ENCODE measurements at places on chromosomes 5 and 9.

DNA sequence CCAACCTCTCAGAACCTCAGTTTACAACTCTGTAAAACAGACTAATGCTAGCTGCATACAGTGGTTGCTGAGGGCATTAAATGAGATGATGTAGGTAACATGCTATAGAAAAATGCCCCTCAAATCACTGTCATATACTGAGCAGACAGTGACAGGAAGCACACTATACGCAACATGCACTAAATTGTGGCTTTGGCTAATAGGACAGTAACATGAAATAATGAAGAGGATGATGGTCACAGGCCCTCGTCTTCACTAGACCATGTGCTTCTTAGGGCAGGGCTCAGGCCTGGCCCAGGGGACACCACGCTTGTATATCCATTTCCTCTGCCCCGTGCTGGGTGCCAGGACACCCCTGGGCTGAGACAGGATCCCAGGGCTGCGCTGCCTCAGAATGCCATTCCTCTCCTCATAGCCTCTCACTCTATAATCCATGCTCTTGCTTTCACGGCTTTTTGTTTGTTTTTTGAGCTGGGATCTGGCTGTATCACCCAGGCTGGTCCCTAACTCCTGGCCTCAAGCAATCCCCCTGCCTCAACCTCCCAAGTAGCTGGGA, 18.9 kb downstream of the CSF1R start:
- no peak for DNase-seq

DNA sequence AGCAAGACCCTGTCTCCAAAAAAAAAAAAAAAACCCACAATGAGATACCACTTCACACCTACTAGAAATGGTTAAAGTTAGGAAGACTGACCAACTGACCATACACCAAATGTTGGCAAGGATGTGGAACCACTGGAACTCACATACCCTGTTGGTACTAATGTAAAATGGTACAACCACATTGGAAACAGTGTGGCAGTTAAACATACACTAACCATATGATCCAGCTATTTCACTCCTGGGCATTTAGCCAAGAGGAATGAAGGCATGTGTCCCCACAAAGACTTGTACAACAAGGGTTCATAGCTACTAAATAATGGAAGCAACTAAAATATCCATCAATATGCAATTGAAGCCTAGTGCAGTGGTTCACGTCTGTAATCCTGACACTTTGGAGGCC, 21.3 kb downstream of the NAIF1 start:
- no peak for DNase-seq

DNA sequence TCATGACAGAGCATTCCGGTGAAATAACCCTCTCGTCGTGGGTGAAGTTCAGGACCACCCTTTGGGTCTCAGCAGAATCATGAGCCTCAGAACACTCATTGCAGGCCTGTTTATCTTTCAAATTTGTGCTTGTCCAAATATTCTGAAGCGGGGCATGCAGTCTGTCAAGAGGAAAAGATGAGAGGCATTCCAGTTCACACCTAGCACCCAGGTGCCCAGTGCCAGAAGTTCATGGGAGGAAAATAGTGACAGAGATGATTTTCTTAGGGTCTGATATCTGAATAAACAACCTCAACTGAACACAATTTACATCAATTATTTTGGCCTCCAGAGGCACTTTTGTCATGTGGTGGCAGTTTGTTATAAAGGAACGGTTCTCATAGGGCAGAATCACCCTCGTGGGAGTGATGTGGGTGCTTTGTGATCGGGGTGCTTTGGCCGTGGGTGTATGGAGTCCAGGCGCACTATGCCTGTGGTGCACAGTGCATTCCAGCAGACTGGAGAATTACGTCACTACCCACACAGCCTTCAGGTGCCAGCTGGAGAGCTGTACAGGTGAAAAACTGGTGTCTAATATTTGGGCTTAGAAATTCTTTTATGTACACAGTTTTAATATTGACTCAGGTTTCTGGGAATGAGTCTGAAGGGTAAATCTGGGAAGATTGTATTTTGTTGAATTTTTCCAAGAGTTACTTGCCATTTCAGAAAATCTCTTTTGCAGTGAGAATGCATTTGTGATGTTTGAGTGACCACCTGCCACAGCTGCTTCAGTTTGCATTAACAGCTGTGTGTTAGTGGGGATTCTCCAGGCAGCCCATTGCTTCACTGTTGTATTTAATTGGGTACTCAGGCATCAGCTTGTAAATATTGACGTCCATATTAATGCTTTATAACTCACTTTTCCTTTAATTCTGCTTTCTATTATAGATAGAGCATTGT, 289.3 kb downstream of the FANCC start:
- no peak for DNase-seq

DNA sequence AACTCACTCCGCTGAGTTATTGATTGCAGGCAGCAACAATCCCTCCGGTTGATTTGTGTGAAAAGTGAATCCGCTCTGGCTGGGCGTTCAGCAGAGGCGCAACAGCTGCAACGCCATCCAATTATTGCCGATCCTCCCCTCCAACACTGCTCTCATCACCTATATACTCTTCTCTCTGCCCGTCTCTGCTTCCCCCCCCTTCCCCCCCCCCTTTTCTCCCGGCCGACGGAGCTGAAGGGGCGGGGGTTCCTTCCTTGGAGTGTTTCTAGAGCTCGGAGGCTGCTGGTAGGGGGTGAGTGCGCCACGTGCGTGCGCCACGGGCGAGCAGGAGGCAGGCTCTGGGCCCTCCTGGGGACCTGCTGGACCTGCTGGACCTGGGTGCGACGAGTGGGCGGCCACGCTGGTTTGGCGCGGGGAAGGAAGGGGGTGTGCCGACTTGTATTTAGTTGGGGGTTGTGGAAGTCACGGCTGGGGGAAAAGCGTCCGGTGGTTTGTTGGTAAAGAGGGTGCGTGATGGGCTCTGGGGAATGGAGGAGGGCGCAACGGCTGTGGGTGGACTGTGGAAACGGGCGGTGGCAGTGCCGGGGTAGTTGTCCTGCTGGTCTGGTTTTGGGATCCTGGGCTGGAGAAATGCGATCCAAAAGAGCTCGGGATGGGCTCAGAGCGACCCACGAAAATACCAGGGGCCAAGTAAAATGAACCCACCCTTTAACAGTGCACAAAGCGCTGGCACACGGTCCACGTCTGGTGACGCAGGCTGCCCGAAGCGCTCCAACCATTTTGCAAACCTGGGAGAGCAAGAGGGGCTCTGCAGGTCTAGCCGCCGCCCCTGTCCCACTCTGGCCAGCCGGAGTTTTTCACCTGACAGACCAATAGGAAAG, 6.4 kb upstream of the MEF2C start:
- DNase-seq, result no peak

- DNase-seq, result no peak
Observed at GRCh38 chr5:140303966-140304365, 1.1 kb upstream of the PFDN1 start.

GRCh38 chr5:174145821-174146220, 100.3 kb downstream of the NSG2 start:
- DNase-seq, result no peak

DNA sequence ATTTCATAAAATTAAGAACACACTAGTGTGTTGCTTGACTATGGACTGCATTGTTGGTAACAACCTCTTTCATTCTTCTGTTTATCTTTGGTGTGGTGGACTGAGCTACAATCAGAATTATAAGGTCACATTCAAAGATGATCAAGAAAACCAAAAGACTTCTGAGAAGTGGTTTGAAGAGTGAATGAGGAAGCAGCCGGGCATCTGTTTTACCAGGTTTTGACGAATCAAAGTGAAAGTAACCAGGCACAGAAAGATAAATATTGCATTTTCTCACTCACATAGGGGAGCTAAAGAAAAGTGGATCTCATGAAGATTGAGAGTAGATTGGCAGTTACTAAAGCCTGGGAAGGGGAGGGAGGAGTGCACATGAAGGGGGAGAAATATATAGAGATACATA, 589.1 kb downstream of the ZNF608 start:
- no peak for DNase-seq

GRCh38 chr5:56302027-56302426, 68.9 kb upstream of the ANKRD55 start:
- DNase-seq, result no peak

- DNase-seq, result no peak
Observed at GRCh38 chr9:131824155-131824594, 84.3 kb upstream of the RAPGEF1 start.

DNA sequence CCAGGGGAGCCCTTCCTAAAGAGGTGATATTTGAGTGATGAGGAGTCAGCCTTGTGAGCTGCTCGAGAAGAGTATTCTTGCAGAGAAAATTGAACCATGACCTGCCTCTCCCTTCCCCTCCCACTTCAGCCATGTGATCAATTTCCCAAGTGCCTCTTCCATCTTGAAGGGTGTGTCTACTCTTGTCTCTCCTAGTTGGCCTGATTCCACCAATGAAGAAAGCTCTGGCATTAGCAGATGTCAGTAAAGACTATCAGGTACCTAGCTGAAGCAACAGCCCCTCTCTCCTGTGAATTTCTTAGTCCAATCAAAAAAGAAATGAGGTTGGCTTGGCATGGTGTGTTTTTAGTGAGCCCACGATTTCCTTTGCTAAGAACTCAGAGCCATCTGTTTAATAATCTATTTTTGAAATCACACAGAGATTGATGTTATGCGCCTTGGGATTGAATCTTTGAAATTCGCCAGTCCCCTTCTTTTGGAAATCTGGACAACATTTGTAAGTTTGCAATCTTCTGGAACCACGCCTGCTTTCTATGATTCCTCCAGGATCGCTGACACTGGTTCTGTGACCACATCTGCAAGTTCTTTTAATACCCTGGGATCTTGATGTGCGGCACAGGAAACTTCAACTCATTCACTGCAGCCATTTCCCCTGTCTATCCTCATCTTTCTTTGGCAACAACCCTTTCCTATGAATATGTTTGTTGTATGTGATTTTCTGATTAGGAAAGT, 404.6 kb downstream of the DMRT2 start:
- DNase-seq, result no peak

DNA sequence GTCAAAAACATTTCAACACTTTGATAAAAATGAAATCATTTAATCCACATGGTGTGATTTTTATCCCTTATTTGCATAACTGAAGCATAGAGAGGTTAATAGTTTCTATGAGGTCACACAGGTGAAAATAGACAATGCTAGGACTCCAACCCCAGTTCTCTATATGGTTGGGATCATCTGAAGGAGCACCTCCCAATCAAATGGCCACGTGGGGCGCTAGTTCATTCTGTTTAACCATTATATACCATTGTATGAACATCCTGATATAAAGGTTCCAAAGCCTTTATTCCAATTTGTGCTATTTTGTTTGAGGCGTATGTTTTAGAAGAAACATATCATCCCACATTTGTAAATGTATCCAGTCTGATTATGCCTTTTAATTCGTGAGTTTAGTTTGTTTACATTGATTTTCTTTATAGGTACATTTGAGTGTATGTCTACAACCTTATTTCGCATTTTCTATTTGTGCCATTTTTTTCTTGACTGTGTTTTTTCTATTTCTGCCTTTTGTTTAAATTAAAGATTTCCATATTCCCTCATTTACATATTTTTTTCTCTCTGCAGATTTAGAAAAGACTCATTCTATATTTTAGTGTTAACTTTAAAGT, 1092.0 kb downstream of the MAT2B start:
- DNase-seq, result no peak

DNA sequence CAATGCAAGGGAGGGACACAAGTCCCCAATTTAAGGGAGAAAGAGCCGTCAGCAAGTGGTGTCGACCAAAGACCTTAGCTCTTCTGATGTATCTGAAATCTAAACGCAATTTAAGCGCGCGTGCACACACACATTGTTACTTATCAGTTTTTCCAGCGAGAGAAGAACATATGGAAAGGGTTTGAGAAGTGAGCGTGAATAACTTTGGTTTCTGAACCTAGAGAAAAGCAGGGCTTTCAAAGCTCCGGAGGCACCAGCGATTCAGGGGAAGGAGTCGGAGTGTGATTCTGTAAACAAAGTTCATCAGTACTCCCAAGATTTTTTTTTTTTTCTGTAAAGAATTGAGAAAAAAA, 191.8 kb downstream of the MEF2C start:
- DNase-seq, result no peak

DNA sequence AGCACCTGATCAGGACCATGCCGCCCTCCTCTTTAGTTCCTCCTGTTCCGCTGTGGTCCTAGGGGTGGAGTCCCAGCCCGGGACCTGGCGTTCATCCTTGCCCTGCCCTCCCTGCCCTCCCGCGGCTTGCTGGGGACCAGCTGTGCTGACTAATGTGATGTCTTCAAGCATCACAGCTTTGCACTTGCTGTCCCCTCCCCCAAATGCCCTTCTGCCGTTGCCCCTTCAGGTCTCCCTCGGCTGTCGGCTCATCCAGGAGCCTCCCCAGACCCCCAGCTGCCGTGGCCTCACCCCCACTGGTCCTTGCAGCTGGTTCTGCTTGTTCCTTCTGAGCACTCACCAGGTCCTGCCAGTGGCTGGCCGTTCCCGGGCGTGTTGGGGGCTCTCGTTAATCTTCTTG, 19.9 kb downstream of the RXRA start:
- no peak for DNase-seq

- no peak for DNase-seq
Observed at GRCh38 chr5:105885266-105885665, 1785.5 kb downstream of the EFNA5 start.

DNA sequence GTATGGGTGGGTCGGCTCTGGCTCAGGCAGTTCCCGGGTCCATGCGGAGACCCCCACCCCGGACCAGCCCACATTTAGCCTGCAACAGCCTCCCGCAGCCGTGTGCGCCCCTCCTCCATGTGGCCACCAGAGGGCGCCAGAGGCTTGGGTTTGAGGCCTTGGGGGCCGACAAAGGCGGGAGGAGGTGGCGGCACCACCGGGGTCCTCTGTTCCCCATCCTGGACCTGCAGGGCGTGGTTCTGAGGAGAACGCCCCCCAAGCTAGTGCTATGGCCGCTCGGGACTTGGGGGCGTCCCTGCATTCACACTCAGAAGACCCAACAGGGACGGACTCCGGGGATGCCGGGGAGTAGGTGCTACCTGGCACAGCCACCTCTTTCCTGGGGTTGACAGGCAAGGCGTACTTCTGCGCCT, 16.5 kb downstream of the ASS1 start:
- DNase-seq, result peak; percentile 57
